Suppressor macrophage treated with lipopolysaccharide for 4 hours (primary cell): ENCODE measurements at places on chromosomes 5 and 9.

DNA sequence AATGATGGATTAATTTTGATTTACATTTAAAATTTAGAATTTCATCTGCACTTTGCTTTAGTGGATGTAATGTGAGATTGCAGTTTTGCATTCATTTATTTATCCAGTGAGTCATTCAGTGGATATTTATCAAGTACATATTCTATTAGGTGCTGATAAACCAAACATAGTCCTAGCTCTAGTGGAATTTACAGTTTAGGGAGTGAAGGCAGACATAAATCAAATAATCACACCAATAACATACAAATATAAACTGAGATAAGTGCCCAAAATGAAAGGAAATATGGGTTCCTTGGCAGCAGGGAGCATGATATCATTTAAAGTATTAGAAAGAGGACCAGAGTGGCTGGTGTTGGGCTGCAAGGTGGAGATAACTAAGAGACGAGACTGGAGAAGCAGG lies 14.7 kb upstream of the NIPBL start:
- DNase-seq, result no peak

DNA sequence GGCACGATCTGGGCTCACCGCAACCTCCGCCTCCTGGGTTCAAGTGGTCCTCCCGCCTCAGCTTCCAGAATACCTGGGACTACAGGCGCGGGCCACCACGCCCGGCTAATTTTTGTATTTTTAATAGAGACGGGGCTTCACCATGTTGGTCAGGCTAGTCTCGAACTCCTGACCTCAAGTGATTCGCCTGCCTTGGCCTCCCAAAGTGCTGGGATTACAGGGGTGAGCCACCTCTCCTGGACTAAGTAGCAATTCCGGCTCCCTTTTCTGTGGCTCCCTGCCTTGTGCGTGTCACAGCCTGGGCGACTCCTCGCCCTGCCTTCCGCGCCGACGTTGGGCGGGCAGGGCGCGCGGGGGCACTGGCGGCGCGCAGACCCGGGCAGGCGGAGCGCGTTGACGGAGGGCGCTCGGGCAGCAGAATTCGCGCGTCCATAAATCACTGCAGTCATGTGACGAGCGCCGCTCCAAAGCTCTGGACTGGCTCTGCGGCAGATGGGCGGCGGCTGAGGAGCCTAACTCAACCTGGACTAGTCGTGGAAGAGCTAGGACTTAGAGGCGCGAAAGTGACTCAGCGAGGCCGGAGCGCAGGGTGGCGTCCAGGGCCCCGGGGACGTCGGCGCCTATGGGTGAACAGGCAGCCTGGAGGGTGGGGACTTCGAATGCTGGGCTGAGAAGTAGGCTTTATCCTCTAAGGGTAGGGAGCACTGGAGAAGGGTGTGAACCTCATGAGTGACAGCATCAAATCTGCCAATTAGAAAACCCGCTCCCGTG lies 1.4 kb upstream of the CIZ1 start:
- peak; percentile 87 for DNase-seq

- no peak for DNase-seq
These were observed 6.4 kb upstream of the PAIP1 start for GRCh38 chr5:43563321-43563720.

DNA sequence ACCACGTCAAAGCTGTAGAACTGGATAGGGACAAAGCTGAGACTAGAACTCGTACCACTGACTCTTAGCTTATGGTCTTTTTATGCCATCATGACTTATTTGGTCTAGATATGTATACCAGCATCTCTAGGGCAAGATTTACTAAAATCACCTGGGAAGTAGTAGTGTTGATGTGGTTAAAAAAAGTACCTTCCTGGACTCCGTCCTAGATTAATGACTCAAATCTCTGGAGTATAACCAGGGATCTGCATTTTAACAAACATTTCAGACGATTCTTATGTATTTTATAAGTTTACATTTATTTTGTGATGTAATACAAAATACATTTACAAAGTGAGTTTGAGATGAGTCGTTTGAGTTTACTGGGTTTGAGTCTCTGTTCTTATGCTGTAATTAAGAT lies 68.7 kb downstream of the ARHGAP26 start:
- DNase-seq, result no peak

GRCh38 chr5:151819830-151820229 lies 48.1 kb downstream of the G3BP1 start:
- DNase-seq, result no peak

DNA sequence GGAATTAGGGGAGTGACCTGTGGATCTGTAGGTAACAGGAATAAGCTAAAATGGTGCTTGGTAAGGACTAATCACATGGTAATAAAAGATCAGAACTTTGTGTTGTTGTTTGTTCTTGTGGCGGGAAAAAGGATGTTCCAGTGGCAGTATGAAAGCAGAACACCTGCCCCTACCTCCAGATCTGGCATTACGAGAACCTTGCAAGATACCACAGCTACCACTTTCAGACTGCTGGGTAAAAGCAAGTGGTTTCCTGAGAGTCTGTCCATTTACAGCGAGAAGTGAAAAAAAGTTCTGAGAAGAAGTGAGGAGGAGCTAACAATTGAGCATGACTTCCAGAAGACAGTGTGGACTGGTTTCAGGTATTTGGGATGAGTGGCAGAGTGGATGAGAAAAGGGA lies 252.5 kb downstream of the TLE4 start:
- DNase-seq, result no peak

DNA sequence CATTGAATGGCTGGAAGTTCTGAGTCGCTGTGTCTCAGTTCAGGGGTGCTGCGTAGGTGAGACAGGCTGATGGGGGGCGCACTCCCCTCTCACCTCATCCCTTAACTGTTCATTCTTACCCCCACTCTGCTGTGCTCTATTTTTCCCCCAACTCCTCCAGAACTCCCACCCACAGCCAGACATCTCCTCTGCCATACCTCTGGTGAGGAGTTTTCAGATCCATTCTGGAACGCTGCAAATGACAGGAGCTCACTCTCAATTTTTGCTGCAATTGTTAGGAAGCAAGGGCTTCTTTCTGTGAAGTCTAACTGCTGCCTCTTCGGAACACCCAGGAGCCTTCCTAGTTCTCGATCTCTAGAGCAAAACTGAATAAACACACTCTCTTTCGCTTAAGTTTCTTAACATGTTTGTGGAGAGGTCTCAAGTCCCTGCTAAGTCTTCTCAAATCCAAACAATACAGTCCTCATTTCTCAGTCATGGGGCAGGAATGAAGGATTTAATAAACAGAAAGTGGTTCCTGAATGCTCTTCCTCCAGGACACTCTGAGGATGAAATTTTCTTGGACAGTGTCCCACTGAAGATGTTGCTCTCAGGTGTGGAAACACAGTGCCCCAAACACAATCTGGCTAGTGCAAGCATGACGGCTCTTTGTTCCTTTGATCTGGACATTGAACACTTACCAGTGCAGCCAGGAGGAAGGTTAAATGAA lies 387.7 kb downstream of the KDM4C start:
- DNase-seq, result no peak

DNA sequence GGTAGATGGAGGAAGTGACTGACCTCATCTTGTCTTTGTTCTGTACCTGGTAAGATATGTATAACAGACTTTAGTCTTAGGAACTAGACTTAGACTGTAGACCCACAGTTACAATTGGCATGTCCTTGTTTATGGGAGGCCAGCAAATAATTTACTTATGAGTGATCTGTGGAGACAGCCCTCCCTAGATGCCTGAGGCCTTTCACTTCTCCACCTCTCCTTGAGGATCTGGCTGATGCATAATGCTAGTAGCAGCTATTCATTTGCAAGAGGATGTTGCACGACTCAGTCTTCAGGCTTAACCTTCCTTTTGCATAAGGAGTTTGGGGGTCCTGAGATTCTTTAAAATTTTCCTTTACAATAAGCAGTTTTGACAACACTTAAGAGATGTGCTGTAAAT lies 100.7 kb downstream of the YTHDC2 start:
- DNase-seq, result no peak

GRCh38 chr9:135476561-135477355 lies 2.8 kb upstream of the PPP1R26 start:
- DNase-seq, result no peak

DNA sequence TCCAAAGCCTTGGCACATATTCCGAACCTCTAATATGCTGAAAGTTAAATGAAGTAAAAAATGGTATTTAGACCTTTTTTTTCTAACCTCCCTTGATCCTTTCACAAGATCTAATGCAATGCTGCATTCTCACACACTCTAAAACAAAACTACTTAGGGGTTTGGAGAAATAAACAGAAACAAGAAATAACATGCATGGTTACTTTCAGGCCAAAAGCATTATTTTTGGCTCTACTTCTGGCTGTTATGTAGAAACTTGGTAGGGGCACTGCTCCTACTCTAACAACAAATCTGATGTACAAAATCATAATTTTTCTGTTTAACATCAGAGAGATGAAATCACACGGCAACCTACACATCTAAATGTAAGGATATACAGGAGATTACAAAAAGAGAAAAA lies 51.2 kb downstream of the CHD1 start:
- DNase-seq, result no peak

- DNase-seq, result peak; percentile 7
These were observed 52.2 kb downstream of the ABHD17B start for GRCh38 chr9:71858812-71859211.

DNA sequence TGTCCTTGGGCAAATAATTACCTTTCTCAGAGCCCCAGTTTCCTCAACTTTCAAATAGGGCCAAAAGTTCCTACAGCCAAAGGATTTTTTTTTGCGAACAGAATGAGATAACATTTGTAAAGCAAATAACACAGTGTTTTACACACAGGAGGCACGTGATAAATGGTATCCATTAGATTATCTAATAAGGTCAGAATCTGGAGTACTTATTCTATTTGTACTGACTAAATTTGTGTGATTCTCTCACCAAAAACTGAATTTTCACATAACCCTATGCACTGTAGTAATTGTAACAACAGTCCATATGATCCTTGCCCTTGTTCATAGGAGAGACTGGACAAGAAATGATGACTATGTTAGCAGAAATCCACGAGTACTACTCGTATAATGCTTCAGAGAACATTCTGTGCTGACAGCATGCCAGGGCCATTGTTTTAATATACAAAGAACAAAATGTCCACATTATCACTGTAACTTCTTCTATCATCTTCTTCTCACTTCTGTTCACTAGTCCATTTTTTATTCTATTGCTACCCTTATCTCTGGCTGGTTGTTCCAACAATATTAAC lies 13.9 kb upstream of the FEM1C start:
- no peak for DNase-seq

- DNase-seq, result no peak
These were observed 37.5 kb downstream of the CPLANE1 start for GRCh38 chr5:37211661-37212060.

DNA sequence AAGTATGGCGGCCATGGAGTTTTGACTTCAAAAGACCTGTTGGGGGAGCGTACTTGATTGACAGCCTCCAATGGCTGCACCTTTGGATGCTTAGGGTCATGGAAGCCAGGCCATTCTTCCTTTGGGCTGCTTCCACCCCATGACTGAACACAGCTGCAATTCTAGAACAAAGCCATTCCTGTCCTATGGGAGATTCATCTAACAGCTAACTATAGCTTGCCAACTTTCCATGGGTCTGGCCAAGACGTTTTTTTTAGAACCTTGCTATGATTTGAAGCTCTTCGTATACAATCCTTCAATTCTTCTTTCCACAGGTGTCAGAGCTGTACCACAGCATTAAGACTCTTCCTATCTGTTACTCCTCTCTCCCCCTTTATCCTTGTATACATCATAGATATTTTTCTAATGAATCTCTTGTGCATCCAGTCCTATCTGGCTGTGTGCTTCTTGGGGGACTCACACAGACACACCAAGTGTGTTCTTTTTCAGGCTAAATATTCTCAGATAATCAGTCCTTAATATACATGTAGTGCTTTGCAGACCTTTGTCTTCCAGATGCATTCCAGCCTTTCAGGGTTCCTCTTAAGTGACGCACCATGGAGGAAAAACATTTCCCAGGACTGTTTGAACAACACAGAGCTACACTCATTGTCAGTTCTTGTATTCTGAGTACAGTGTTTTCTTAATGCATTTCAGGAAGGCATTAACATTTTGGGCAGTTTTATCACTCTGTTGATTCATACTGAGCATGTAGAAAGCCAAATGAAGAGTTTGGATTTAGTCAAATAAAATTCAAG lies 198.9 kb downstream of the TAF11L14 start:
- DNase-seq, result no peak

DNA sequence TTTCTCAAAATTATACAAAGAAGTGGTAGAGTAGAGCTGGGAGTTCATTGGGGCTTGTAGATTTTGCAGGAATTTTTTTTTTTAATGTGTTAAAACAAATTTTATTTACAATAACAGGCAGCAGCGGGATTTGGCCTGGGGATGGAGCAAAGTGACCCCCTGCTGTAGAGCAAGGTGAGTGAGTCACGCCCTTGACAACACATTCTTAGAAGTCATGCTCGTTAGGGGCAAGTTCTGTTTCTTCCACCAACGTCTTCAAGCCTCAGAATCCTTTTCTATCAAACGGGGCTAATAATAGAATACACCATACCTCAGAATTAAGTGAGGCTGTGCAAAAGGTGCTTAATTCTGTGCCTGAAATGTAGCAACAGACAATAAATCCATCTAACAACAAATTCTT lies 1.1 kb upstream of the ANKDD1B start:
- DNase-seq, result no peak

GRCh38 chr9:136258786-136259516 lies 13.3 kb upstream of the QSOX2 start:
- DNase-seq, result no peak

DNA sequence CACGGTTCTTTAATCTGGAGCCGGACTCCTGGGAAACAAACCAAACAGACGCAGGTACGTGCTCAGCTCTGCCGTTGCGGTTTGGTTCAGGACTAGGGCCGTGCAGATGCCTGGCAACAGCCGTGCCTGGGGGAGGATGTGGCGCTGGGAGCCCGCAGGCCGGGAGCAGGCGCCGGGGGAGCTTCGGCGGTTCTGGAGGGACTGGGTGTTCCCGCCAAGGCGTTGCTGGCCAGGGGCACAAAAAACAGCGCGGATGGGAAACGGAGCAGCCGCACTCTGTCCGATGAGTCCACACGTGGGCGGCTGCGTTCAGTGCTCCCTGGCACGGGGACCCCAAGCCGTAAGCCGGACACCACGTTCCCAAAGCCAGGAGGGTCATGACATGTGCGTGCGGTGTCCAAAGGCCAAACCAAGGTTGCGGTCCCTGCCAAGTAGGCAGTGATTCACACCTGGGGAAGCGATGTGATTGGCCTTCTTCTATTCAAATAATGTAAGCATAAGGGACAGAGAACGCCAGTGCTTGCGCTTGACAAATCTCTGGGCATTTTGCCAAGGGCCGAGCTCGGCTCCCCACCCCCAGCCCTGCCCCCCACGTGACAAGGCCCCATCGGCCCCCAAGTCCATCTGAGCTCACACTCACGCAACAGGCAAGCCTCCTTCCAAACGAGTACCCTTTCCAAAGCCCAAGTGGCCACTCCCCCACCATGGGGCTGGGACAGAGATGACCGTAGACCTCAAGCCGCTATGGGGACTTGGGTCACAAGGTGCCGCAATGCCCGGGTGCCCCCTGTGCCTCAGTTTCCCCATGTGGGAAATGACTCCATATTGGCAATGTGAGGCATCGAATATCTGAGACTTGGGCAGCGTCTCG lies 49.7 kb upstream of the NKD2 start:
- DNase-seq, result no peak
